Thoracic aorta (tissue), 2 donors: ENCODE measurements at places on chromosomes 5 and 9. TPM values are rescaled to one million over a fixed set of nuclear protein-coding genes. Genes with fewer than 3 reads are reported as not detected.

- H3K36me3 ChIP-seq, result peaks cover 44% of the 10 kb centered on the region
- no peaks in the 10 kb centered on the region for H3K27me3 ChIP-seq
- DNase-seq, result no peak
- peak overlapping the region; percentile 100 for H3K27ac ChIP-seq
- peaks cover 39% of the 10 kb centered on the region for H3K4me1 ChIP-seq
Observed at GRCh38 chr9:38394416-38394815, 1.9 kb downstream of the ALDH1B1 start.

- H3K27ac ChIP-seq, result no peak overlapping the region
- no peaks in the 10 kb centered on the region for H3K4me1 ChIP-seq
- H3K4me3 ChIP-seq, result no peak overlapping the region
- no peaks in the 10 kb centered on the region for H3K27me3 ChIP-seq
- no peaks in the 10 kb centered on the region for H3K36me3 ChIP-seq
- DNase-seq, result no peak
Observed at GRCh38 chr5:179154346-179154990, 94.3 kb downstream of the ZNF354C start.

The MAMDC2 gene
- 29.0 TPM for total RNA-seq

DNA sequence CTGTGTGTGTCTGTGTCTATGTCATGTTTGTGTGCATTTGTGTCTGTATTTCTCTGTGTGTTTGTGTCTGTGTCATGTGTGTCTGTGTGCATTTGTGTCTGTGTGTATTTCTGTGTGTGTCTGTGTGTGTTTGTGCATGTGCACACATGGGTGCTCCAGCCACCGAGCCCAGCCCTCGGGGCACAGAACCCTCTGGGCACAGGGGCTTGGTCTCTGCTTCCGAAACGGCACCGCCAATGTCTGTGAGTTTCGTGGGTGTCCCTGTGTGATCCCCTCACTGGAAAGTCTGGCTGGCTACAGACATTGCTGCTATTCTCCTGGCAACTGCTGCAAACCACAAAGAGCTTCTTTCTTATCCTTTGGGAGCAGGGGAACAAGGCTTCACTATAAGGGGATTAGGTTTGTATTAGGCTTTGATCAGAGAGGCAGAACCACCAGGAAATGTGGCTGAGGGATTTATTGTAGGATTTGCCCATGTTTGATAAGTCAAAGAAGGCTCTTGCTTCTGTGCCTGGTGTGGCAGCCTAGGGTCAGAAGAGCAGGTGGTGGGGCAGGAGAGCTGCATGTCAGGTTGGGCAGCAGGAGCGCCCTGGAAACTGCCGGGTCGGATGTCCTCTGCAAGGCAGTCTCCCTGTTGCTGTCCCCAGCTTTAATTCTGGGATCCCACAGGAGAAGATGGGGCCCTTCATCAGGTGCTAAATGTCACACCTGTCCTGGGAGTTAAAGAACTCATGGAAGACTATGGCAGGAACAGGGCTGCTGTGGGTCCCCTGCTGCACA is 39.6 kb upstream of the FCN1 start:
- H3K27me3 ChIP-seq, result no peaks in the 10 kb centered on the region
- no peak overlapping the region for H3K27ac ChIP-seq
- DNase-seq, result no peak
- H3K36me3 ChIP-seq, result no peaks in the 10 kb centered on the region
- no peak overlapping the region for H3K4me3 ChIP-seq
- no peaks in the 10 kb centered on the region for H3K4me1 ChIP-seq

GRCh38 chr5:60521376-60522291 is 178.3 kb downstream of the DEPDC1B start:
- no peak for DNase-seq
- H3K4me3 ChIP-seq, result peak overlapping the region; percentile 1
- no peaks in the 10 kb centered on the region for H3K36me3 ChIP-seq
- H3K27me3 ChIP-seq, result no peaks in the 10 kb centered on the region

The CDH9 gene
- total RNA-seq, result not detected

DNA sequence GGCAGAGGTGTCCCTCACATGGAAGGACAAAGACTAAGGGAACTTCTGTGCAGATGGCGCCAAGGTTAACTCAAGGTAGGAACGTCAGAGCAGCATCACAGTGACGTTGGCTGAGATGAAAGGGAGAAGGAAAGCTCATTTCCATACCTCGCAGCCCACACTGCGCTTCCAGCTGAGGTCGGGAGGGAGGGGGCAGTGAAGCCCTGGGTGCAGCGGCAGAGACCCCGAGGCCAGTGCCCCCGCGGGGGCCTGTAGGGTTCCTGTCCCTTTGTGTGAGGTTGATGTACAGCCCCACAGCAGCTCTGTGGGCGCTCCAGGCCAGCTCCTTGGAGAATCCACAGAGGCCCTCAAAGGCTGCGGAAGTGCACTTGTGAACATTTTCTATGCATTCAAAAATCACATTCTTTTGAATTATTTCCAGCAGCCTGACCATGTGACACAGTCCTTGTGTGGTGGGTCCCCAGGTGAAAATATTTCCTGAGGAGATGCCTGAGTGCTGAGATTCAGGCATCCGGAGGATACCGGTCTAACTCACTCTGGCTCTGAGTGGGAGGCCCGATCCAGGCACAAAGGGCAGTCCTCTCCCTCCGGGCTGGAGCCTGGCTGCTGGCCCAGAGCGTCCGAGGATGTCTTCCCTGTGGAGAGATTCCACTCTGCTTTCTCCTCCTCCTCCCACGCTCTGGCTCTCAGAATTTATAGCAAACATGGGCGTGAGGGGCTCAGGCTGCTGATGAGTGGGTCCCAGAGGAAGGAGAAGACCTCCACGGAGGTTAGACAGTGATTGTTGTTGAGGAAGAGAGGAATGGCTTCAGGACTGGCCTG is 150.7 kb downstream of the ICE1 start:
- H3K36me3 ChIP-seq, result no peaks in the 10 kb centered on the region
- H3K4me3 ChIP-seq, result peak overlapping the region; percentile 55
- H3K4me1 ChIP-seq, result peaks cover 38% of the 10 kb centered on the region
- DNase-seq, result no peak

GRCh38 chr9:136526625-136527066 is 19.2 kb downstream of the NOTCH1 start:
- H3K4me3 ChIP-seq, result no peak overlapping the region
- peaks cover 9% of the 10 kb centered on the region for H3K36me3 ChIP-seq
- H3K4me1 ChIP-seq, result peaks cover 9% of the 10 kb centered on the region
- H3K27ac ChIP-seq, result no peak overlapping the region
- no peaks in the 10 kb centered on the region for H3K27me3 ChIP-seq

The ADAMTS13 gene
- total RNA-seq, result 1.3 TPM

GRCh38 chr5:1001406-1002270 is 7.0 kb upstream of the NKD2 start:
- no peak overlapping the region for H3K4me3 ChIP-seq
- H3K36me3 ChIP-seq, result no peaks in the 10 kb centered on the region
- no peaks in the 10 kb centered on the region for H3K27me3 ChIP-seq
- H3K27ac ChIP-seq, result no peak overlapping the region

The MYORG gene
- total RNA-seq, result 12.1 TPM

DNA sequence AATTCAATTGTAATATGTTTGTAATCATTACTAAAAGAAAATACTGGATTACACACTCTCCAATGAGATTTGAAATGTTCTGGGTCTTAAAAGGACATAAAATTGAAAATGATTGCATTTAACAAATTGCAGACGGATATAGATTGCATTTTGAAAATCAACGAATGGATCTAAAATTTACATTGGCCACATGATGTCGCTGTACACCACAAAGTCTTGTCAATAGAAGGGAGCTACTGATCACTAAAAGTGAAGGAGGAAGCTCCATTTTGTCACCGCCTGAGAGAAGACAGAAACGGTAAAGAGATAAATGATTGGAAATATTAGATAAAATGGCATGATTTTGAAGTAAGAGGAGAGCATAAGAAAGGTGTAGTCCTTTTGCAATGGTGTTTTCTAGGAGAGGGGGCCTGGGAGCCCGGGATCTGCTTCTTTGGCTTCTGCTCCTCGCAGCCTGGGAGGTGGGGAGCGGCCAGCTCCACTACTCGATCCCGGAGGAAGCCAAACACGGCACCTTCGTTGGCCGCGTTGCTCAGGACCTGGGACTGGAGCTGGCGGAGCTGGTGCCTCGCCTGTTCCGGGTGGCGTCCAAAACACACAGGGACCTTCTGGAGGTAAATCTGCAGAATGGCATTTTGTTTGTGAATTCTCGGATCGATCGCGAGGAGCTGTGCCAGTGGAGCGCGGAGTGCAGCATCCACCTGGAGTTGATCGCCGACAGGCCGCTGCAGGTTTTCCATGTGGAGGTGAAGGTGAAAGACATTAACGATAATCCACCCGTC is at the start of gene PCDHA1:
Gene PCDHA1 (plus strand): TSS at position 236 of the 782 bp plus-strand sequence.
- no peak within 1 kb of the TSS for H3K27ac ChIP-seq
- no peak within 1 kb of the TSS for H3K4me3 ChIP-seq
- no peaks in the 10 kb centered on the region for H3K27me3 ChIP-seq

DNA sequence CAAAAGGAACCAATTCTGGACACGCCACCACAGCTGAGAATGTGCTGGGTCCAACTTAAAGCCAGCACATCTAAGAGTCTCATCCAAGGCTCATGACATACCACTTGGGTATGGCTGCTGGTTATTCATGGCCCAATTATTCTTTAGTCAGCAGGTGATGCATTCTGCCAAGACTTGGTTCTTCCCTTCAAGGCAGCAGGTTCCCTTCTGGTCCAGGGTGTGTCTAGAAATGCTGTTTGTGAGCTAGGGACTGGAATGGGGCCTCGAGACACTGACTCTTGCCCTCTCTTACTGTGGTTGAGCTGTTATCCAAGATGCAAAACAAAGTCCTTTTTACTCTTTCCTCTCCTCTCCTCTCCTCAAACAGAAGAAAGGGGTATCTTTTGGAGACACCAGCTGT is 522.6 kb downstream of the HINT1 start:
- no peaks in the 10 kb centered on the region for H3K4me1 ChIP-seq
- H3K36me3 ChIP-seq, result no peaks in the 10 kb centered on the region
- H3K4me3 ChIP-seq, result no peak overlapping the region
- DNase-seq, result no peak
- H3K27me3 ChIP-seq, result no peaks in the 10 kb centered on the region
- no peak overlapping the region for H3K27ac ChIP-seq

- no peak overlapping the region for H3K4me3 ChIP-seq
- DNase-seq, result no peak
- no peaks in the 10 kb centered on the region for H3K4me1 ChIP-seq
- H3K36me3 ChIP-seq, result no peaks in the 10 kb centered on the region
- no peaks in the 10 kb centered on the region for H3K27me3 ChIP-seq
- no peak overlapping the region for H3K27ac ChIP-seq
Observed at GRCh38 chr5:180401229-180401907, 48.2 kb upstream of the GFPT2 start.

GRCh38 chr5:124342584-124342983 is 403.9 kb downstream of the ZNF608 start:
- no peaks in the 10 kb centered on the region for H3K27me3 ChIP-seq
- no peak for DNase-seq
- H3K4me3 ChIP-seq, result no peak overlapping the region
- peaks cover 29% of the 10 kb centered on the region for H3K4me1 ChIP-seq

DNA sequence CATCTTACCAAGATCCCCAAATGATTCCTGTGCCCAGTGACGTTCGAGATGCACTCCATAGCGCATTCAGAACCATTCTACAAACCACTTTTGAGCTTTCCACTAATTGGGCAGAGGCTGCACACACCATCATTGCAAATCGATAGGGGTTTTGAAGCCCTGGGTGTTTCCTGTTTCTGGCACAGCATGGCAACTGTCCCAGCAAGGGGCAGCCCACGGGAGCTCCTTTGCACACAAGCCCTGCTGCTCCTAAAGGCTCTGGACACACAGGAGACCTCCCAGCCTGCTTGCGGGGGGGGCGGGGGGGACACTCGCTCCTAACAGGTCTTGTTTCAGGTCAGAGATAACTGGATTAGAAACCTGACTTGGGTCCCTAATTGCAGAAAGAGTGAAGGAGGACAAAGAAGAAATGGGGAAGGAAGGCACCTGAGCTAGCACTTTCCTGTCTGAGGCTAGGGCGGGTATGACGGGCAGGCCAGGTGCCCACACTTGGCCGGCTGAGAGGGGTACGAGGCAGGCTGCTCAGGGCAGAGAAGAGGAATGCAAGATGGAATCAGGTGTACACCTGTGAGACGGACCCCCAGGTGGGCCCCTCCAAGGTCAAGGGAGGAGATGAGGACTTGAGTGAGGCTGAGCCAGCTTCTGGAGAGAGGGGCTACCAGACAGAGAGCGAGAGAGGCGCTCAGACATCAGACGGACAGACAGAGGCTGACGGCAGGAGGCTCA is 820 bp downstream of the FBP1 start:
- no peak overlapping the region for H3K27ac ChIP-seq
- H3K36me3 ChIP-seq, result no peaks in the 10 kb centered on the region
- no peaks in the 10 kb centered on the region for H3K27me3 ChIP-seq

- no peaks in the 10 kb centered on the region for H3K27me3 ChIP-seq
- H3K4me3 ChIP-seq, result no peak overlapping the region
- H3K27ac ChIP-seq, result no peak overlapping the region
- H3K36me3 ChIP-seq, result no peaks in the 10 kb centered on the region
- peaks cover 11% of the 10 kb centered on the region for H3K4me1 ChIP-seq
- DNase-seq, result no peak
Observed at GRCh38 chr5:3392306-3392939, 203.2 kb upstream of the IRX1 start.

DNA sequence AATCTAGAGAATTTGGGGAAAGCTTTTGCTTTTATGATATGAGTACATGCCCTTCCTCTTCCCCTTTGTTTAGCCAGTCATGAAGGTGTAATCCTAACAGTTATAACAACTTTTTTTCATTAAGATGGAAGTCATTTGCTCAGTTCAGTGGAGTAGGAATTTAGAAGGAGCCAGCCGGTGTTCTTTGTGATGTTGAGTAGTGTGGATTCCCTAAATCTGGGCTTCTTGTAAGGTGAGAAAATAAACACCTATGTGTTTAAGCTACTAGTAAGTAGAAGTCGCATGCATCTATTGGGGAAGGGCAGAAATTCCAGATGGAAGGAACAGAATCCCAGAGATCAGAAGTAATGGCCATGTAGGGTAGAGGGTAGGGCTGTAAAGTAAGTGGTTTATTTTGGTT is 13.6 kb upstream of the CNTLN start:
- no peaks in the 10 kb centered on the region for H3K36me3 ChIP-seq
- no peak overlapping the region for H3K4me3 ChIP-seq
- H3K27ac ChIP-seq, result no peak overlapping the region
- DNase-seq, result no peak

The LRRC26 gene
- total RNA-seq, result not detected

- no peak for DNase-seq
- no peaks in the 10 kb centered on the region for H3K27me3 ChIP-seq
- no peak overlapping the region for H3K4me3 ChIP-seq
- H3K4me1 ChIP-seq, result no peaks in the 10 kb centered on the region
- H3K36me3 ChIP-seq, result no peaks in the 10 kb centered on the region
Observed at GRCh38 chr9:35996358-35996970, 38.5 kb upstream of the OR2S2 start.

The NUP155 gene
- total RNA-seq, result 30.8 TPM

DNA sequence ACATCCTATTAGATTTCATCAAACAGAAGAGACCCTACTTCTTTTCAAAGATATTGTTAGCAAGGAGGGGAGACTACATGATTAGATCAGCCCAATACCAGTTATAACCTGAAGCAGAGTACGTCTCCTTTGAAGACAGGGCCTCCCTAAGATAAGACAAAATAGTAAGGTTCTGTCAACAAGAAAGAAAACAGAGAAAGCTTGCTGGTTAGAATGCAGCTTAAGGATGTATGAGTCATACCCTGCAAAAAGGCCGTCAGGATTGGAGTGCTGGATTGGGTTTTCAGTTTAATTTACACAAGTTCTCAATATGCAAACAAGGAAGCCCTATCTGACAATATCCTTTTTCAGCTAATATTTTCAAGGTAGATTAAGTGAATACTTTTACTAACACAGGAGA is 1581.2 kb upstream of the WWC1 start:
- no peaks in the 10 kb centered on the region for H3K4me1 ChIP-seq
- DNase-seq, result no peak
- no peak overlapping the region for H3K4me3 ChIP-seq
- H3K27ac ChIP-seq, result no peak overlapping the region
- no peaks in the 10 kb centered on the region for H3K36me3 ChIP-seq

GRCh38 chr5:10600626-10601245 is 36.9 kb downstream of the ANKRD33B start:
- no peaks in the 10 kb centered on the region for H3K36me3 ChIP-seq
- no peaks in the 10 kb centered on the region for H3K27me3 ChIP-seq
- H3K4me3 ChIP-seq, result peak overlapping the region; percentile 63

The CSF1R gene
- total RNA-seq, result 76.3 TPM
